Osteocyte (in vitro differentiated cells): ENCODE measurements at places on chromosomes 1 and 21.

DNA sequence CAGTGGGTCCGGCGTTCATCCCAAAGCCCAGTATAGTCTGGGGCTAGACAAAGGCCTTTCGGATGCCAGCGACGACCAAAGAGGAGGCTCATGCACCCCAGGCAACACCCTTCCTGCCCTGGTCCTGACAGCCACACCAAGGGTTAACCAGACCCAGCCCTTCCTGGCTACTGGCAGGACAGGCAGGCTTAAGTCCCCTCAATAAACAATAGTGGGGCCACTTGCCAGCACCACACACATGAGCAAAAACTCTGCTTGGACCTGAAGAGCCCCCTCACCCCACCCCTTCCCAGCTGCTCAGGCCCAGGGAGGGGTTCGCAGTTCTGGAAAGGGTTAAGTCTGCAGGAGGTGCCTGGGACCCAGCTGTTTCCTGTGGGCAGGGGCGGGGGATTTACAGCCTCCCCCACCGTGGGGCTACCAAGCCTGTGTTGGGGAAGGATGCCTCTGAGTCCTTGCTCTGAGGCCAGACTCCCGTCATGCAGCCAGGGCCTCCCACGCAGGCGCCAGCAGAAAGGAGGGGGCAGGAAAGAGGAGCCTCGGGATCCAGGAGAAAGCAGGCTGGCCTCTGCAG is 18.2 kb downstream of the PHLDA3 start:
- DNase-seq: no peak

GRCh38 chr21:42112857-42113256 is 41.7 kb downstream of the UMODL1 start:
- DNase-seq: no peak

- DNase-seq: no peak
Observed at GRCh38 chr1:241507189-241507863, 12.2 kb downstream of the FH start.

DNA sequence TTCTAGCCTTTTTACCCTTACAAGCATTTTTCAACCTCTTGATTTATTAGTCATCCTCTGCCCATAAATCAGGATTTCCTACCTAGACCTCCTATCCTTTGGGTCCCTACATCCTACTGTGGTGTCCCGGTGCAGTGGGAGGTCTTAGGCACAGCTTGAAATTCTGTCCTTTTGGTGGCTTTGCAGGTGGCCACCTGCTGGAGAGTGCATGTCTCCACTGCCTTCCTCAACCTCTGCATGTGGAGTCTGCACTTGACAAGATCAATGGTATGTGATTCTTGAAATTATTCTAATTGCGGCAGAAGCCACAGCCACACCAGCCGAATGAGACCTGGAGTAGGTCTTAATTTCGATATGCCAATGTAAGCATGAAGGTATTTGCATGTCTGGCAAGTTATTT is 11.4 kb upstream of the KCNA3 start:
- no peak for DNase-seq

DNA sequence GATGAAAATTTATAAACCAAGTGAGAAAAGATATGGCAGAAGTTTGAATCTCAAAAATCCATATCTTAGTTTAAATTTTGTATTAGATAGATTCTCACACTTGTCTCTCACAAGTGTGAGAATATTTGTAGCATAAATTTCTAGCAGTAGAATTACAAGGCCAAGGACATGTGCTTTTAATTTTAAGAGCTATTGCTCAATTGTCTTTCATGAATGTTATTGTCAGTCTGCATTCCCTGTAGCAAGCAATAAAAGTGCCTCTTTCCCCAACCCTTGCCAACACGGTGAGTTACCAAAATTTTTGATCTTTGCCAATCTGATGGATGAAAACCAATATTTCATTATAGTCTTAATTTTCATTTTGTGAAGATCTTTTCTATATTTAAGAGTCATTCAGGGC is 64.0 kb downstream of the CTH start:
- DNase-seq: no peak

DNA sequence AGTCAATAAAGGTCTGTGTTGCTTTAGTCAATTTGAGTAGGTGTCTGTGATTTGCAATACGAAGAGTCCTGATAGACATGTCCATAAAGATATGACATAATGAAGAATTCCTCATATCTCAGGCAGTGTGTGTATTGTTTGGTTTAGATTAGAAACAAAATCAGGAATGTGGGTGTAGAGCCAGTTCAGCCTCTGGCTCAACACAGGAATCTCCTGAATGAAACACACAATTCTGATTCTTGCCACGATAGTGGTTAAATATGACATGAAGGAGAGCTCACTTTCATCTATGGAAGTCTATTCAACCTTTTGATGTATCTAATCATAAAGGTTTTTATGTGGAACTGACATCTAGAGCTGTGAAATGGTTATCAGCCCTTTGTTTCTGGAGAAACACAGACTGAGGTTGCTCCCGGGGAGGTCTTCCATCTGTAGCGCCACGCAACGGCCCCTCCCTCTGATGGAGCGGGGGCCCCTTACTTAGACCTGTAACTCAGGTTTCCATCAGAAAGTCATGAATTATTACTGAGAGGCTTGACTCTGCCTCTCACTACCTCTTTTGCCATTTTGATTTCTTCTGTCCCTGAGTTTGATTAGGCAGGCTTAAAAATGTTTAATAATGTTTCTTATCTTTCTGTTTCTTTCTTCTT is 19.5 kb downstream of the TSPAN2 start:
- no peak for DNase-seq

- no peak for DNase-seq
Observed at GRCh38 chr1:76492752-76493430, 374.4 kb upstream of the ST6GALNAC5 start.

- DNase-seq: no peak
Observed at GRCh38 chr1:56494306-56494705, 85.1 kb downstream of the PLPP3 start.

- no peak for DNase-seq
Observed at GRCh38 chr1:37483785-37484184, 9.4 kb downstream of the ZC3H12A start.

GRCh38 chr1:160581961-160582360 is 2.7 kb upstream of the CD84 start:
- no peak for DNase-seq

- DNase-seq: no peak
Observed at GRCh38 chr1:29711582-29712283, 475.4 kb downstream of the PTPRU start.

DNA sequence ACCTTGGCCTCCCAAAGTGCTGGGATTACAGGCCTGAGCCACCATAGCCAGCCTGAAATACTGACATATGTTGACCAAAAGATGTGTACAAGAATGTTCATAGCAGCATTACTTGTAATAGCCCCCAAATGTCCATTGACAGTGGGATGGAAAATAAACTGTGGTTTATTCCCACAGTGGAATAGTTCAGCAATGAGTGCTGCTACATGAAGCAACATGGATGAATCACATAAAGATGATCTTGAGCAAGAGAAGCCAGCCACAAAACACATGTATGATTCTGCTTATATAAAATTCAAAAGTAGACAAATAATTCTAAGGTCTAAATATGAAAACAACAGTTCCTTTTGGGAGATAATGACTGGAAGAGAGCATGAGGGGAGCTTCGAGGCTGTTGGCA is 9.1 kb upstream of the CREG1 start:
- no peak for DNase-seq

DNA sequence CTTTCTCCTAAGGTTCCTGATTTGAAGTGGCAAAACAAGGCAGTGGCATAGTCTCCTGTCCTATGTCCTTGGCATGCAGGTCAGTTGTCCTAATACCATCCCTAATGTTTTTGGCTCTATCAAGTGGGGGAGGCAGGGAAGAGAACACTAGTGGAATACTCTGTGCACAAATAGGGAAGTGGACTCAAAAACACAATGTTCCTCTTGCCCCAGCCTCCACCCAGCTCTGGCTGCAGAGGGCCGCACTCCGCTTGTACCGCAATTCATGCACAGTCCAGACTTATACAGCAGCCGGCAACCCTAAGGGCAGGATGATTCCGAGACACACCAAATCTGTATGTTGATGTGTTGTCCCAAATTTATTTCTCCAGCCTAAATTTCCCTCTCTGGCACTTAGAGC is 14.5 kb downstream of the PLEKHO1 start:
- DNase-seq: no peak

DNA sequence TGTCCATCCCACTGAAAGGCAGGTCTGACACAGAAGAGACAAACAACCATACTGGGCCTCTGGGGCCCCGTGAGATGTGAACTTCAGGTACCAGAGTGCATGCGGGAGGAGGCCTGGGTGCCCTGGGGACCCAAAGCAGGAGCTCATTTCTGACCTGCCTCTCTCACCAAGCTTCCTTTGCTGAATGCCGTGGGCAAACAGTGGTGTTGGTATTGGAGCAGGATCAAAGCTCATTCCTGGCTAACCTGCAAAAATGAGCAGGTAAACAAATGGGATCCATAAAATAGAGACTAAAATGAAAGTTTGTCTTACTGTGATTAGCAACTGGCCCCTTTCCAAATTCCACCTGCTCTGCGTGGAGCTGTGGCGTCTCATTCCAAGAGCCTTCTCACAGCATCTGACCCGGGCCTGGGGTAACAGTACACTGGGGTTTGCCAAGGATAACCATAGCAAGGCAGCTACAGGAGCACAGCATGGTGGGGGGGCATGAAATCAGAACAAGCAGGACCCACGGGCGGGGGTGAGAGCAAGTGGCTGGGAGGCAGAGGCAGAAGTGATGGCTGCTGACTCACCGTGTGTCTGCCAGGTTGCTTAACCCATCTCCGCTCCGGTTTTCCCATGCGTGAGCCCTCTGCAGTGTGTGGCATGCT is 103.6 kb downstream of the KIF26B start:
- no peak for DNase-seq

- no peak for DNase-seq
Observed at GRCh38 chr1:27600498-27601175, 3.3 kb downstream of the AHDC1 start.

- DNase-seq: no peak
Observed at GRCh38 chr1:202639500-202639899, 70.8 kb downstream of the SYT2 start.

GRCh38 chr1:65425006-65425405 is 4.5 kb downstream of the LEPR start:
- no peak for DNase-seq

- no peak for DNase-seq
Observed at GRCh38 chr1:43764581-43764980, 57.2 kb downstream of the ST3GAL3 start.

- DNase-seq: no peak
Observed at GRCh38 chr1:91585982-91586381, 85.3 kb downstream of the CDC7 start.

GRCh38 chr1:64492424-64492823 is 22.5 kb downstream of the CACHD1 start:
- no peak for DNase-seq

GRCh38 chr21:42593007-42593814 is 60.2 kb upstream of the PDE9A start:
- DNase-seq: peak; percentile 89

DNA sequence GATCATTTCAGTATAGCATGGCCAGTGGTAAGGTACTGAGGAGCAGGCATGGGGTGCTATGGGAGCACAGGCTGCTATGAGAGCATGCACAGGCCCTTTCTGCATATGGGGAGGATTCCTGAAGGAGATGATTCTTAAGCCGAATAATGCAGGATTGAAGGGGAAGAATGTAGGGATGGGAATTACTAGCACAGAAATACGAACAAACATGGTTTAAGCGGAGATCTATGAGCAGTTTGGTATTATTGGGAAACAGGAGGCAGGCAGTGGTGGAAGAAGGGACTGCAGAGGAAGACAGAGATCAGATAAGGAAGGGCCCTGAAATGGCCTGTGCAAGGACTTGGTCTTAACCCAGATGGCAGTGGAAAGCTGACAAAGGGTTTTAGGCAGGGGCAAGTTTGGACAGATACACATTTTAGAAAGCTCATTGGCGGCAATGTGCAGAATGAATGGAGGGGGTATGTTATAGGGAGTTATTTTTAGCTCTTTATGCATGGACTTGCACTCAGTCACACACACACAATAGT is 1.7 kb downstream of the OSCP1 start:
- DNase-seq: no peak

DNA sequence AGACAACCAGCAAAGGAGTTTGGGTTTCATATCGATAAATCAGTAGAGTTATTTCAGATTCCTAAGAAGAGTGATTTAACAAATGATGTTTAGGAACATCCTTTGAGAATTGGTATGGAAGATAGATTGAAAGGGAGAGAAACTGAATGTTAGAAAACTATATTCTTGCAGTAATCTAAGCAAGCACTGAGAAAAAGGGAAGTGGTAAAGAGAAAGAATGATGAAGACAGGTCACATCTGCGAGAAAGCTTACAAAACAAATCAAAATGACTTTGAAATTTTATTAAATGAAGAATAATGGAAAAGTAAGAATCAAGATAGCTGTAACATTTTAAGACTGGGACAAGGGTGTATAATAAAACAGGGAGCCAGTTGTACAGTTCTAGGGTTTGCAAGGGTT is 177.0 kb downstream of the HS2ST1 start:
- no peak for DNase-seq

DNA sequence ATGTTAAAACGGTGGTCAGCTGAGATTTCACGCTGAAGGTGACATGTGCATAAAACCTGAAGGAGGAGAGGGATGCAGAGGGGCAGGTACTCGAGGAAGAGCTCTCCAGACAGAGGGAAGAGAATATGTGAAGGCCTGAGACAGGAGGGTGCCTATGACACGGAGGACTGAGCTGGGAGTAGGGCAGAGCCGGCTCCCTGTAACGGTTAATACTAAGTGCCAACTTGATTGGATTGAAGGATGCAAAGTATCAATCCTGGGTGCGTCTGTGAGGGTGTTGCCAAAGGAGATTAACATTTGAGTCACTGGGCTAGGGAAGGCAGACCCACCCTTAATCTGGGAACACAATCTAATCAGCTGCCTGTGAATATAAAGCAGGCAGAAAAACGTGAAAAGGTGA is 136.2 kb upstream of the SYT6 start:
- DNase-seq: no peak

DNA sequence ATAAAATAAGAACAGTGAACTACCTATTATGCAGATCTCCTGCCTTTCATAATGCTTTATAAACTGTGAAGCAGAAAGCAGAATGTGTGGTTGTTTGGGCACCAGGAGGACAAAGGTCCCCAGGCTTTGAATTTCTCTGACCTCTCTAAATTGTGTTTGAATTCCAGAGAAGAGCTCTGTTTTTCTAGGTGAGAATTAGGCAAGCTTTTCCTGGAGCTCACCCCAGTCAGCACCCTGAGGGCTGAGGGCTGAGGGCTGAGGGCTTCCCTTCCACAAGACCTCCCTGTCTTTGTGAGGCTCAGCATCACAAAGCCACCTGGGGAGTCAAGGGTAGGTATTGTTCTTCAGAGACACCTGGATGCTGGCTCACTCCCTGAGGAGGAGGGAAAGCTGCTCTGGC is 45.5 kb upstream of the LRIG2 start:
- DNase-seq: no peak

- DNase-seq: no peak
Observed at GRCh38 chr1:56218023-56218422, 361.3 kb downstream of the PLPP3 start.

DNA sequence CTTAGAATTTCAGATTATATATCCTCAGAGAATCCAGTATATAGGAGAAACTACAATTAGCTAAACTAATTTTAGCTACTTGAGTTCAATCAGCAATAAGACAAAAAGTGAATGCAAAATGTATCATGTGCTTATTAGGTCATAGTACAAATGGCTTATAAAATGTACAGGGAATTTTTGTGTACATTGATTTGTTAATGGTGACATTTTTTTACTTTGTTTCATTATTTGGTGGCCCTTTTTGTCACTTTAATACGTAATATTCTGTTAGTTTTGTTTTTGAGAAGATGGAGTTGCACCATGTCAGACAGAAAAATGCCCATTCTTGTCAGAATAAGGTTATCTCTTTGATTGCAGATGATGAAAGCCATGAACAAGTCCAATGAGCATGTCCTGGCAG is 33.6 kb downstream of the CC2D1B start:
- no peak for DNase-seq

- DNase-seq: no peak
Observed at GRCh38 chr21:14862794-14863720, 201.7 kb downstream of the NRIP1 start.
